ENCODE measurements at places on chromosomes 6 and 20. TPM values are rescaled to one million over a fixed set of nuclear protein-coding genes. Genes with fewer than 3 reads are reported as not detected.

The BANF2 gene
- not detected for total RNA-seq

The MOCS1 gene
- 1.3 TPM for total RNA-seq

The ID4 gene
- total RNA-seq = 2.6 TPM

The NNAT gene
- total RNA-seq = not detected

The RIPPLY2 gene
- total RNA-seq = 0.64 TPM

The NT5E gene
- total RNA-seq = 44.9 TPM

The PAX1 gene
- total RNA-seq = not detected

The CTAGE9 gene
- not detected for total RNA-seq

The CARMIL1 gene
- 7.5 TPM for total RNA-seq

The FLOT1 gene
- total RNA-seq = 97.3 TPM

The TTK gene
- 18.4 TPM for total RNA-seq

The SLCO4A1 gene
- total RNA-seq = 9.1 TPM

The SIGLEC1 gene
- not detected for total RNA-seq

The LBP gene
- 0.99 TPM for total RNA-seq

The SPATA2 gene
- total RNA-seq = 8.0 TPM

The ECT2L gene
- not detected for total RNA-seq

The VGLL2 gene
- not detected for total RNA-seq

The KCNK16 gene
- not detected for total RNA-seq

The C20orf202 gene
- not detected for total RNA-seq

The EBF4 gene
- total RNA-seq = 2.4 TPM

The RCAN2 gene
- not detected for total RNA-seq

The CRIP3 gene
- 0.20 TPM for total RNA-seq

The SCAF8 gene
- 21.5 TPM for total RNA-seq

The OR2H1 gene
- total RNA-seq = not detected

The CALHM5 gene
- 0.06 TPM for total RNA-seq

The PDYN gene
- total RNA-seq = not detected

The SLC13A3 gene
- total RNA-seq = 0.09 TPM

The B4GALT5 gene
- total RNA-seq = 47.6 TPM

The VPS52 gene
- total RNA-seq = 18.9 TPM

The SEMG1 gene
- not detected for total RNA-seq

The NHLRC1 gene
- total RNA-seq = 1.5 TPM

The TFAP2D gene
- not detected for total RNA-seq

The RNF114 gene
- 79.6 TPM for total RNA-seq

The CCN6 gene
- not detected for total RNA-seq
